ENCODE measurements at places on chromosomes 6 and 20.

GRCh38 chr6:52588710-52589091 is 11.8 kb upstream of the TRAM2 start:
- no peak for DNase-seq

- DNase-seq = no peak
Measured at GRCh38 chr20:25461281-25461650, 53.8 kb downstream of the GINS1 start.

GRCh38 chr6:151765444-151765886 is 42.0 kb upstream of the ESR1 start:
- peak; percentile 86 for DNase-seq

- DNase-seq = no peak
Measured at GRCh38 chr6:133895573-133896343, 6.8 kb downstream of the TCF21 start.

DNA sequence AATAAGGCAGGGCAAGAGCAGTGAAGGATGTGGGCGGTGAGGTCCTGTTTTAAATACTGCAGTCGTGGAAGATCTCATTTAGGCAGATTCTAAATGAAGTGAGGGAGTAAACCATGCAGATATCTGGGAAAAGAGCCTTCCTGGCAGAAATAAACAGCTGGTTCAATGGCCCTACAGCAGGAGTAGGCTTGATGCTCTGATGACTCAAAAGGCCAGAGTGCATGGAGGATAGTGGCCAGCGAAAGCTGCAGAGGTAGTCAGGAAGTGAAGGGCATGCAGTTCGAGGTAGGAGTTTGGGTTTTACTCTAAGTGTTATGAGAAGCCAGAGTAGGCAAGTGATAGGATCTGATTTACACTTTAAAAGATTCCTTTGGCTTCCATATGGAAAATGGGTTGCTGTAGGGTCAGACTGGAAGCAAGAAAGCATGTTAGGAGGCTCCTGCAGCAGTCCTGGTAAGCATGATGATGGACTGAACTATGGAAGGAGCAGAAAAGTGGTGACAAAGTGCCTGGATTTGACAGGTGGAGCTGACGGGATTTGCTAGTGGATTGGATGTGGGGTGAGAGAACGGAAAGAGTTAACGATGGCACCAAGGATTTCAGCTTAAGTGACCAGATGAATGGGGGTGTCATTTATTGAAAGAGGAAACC is 150.0 kb downstream of the GJA10 start:
- no peak for DNase-seq

DNA sequence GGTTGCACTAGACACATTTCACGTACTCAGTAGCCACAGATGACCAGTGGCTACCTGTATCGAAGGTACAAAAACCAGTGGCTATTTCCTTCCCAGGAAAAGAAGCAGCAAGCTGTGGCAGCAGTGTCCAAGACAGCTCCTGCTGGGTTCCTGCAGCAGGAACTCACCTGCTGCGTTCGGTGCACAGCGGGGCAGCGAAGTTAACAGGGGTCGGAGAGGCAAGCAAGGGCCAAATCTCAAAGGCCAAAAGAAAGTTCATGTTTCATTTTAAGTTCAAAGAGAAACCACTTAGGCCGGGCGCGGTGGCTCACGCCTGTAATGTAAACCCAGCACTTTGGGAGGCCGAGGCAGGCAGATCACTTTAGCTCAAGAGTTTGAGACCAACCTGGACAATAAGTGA is 26.9 kb downstream of the ASIP start:
- DNase-seq = no peak

DNA sequence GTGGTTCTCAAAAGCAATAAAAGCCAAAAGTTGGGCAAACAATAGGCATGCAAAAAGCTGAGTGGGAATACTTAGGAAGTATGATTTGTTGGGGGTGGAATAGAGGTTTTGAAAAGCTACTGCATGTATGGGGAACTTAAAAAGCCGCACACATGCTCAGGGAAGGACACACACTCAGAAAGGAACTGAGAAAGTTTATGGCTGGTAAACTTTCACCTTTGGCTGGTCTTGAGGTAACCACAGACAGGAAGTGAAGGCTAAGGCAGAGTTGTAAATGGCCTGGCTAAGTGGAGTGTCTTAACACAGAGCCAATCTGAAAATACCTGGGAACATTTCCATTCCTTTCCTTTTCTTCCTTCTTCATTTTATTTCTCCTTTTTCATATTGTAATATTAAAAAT is 134.5 kb upstream of the EXOC2 start:
- no peak for DNase-seq
